BJ (cell line): ENCODE measurements at places on chromosomes 16 and 17.

- DNase-seq: no peak
Measured at GRCh38 chr16:10610499-10611184, 30.2 kb upstream of the EMP2 start.

GRCh38 chr16:996681-997080 is 15.1 kb downstream of the SOX8 start:
- no peak for DNase-seq

DNA sequence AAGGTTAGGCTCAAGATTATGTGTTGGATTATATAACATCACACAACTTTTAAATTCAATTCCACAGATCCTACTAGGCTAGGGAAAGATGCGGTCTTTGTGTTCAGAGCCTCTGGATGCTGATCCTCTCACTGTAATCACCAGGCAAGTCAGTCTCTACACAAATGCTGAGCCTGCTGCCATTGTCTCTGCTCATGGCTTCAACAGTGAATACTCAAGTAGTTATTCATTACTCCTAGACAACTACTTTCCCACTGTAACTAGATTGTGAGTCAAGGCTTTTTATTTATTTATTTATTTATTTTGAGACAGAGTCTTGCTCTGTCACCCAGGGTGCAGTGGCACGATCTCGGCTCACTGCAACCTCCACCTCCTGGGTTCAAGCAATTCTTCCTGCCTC is 15.8 kb upstream of the NDUFAB1 start:
- DNase-seq: no peak

DNA sequence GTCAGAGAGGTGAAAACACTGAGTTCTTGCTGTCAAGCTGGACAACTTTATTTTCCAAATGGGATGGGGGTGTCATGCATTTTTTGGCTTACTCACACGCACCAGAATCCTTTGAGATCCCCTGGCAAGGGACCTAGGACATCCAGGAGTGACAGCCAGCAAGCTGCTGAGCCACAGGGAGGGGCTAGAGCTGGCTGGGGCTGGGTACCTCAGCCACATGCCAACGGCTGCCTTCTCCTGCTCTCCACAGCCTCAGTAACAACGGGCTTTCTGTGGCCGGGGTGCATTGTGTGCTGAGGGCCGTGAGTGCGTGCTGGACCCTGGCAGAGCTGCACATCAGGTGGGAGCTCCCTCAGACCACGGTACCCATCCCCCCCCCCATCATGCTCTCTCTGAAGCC is 47.6 kb downstream of the NLRC5 start:
- DNase-seq: no peak

DNA sequence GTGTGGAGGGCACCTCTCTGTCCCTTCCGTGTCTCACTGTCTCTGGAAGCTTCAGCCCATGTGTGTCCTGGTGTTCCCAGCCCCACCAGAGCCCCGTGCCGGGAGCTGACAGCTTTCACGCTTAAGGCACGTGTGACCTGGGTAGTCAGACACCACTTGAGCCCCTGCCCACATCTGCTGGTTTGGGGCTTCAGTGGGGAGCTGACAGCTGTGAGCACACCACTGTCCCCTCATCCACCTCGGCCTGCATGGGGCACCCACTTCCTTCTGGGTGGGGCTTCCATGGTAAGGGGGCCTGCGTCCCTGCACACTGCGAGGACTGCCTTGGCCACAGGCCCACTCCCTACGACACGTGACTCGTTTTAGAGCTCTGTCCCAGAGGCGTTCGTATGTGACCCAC is 2.6 kb upstream of the TEDC2 start:
- DNase-seq: no peak

- DNase-seq: no peak
Measured at GRCh38 chr16:57952909-57953308, 18.0 kb downstream of the CNGB1 start.

GRCh38 chr17:37743612-37743874 is 1.3 kb downstream of the HNF1B start:
- no peak for DNase-seq

- no peak for DNase-seq
Measured at GRCh38 chr17:4354862-4355514, 11.5 kb downstream of the UBE2G1 start.

DNA sequence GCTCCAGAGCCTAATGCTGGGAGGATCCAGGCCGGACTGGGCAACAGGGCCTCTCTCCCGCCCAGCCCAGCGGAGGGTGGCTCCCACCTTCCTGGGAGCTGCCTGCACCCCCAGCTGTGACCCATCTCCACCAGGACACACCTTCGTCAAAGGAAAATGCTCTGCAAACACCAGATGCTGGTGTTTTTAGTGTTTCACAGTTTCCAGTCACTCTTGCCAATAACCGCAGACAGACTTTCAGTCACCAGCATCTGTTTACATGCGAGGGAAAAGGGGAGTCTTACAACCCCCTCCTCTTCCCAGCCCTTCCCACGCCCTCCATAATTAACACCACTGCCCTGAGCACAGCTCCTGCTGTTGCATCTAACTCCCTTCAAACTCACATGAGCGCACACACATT is 25.3 kb downstream of the KLHDC4 start:
- DNase-seq: no peak

DNA sequence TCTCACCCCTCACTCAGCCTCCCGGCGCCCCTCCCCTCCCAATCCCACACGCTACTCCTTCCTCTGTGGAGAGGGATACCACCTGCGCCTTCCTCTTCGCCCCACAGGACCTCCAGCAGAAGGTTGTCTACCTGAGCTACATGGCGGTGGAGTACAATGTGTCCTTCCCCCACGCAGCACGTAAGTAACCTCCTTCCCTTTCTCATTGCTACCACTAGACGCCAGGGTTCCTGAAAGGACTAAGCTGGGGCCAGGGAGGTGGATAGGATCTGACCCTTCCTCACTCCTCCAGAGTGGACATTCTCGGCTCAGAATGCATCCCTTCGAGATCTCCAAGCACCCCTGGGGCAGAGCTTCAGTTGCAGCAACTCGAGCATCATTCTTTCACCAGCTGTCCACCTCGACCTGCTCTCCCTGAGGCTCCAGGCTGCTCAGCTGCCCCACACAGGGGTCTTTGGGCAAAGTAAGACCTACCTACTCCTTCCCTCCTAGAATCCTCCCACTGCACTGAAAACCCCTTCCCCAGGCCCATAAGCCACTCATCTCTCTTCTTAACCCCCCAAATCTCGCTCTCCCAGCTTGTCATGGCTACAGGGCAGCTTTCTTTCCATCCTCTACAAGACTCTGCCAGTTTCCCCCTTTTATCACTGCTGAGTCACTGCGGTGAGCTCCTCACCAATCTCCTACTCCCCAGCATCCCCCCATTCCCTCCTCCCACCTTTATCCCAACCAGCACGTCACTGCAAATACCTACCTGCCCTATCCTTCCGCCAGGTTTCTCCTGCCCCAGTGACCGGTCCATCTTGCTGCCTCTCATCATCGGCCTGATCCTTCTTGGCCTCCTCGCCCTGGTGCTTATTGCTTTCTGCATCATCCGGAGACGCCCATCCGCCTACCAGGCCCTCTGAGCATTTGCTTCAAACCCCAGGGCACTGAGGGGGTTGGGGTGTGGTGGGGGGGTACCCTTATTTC is 1.5 kb downstream of the CD68 start:
- DNase-seq: no peak

DNA sequence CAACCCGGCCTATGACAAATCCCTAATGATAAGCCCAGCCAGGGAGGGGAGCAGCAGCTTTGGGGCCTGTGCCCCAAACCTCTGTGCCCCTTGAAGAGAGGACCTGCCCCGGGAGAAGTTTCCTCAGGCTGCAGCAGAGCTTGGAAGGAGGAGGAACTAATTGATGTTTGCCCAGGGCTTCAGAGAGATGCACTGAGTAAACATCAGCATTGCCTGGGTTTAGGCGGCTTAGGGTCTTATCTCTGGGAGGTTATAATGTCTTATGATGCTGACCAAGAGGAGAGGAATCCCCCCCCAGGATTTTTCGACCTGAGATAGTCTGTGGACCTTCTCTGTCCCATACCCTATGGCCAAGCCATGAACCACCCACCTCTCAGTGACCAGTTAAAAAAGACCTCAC is 148.7 kb upstream of the SDK2 start:
- DNase-seq: no peak

- no peak for DNase-seq
Measured at GRCh38 chr16:20920091-20920490, 19.5 kb downstream of the LYRM1 start.

GRCh38 chr17:46270032-46270431 is 24.9 kb upstream of the LRRC37A start:
- no peak for DNase-seq

- DNase-seq: no peak
Measured at GRCh38 chr16:87333101-87333500, 15.9 kb upstream of the C16orf95 start.

- no peak for DNase-seq
Measured at GRCh38 chr16:63752347-63752746, 1369.5 kb downstream of the CDH11 start.
